NCI-H345 (cell line): ENCODE measurements at places on chromosomes 4 and X.

DNA sequence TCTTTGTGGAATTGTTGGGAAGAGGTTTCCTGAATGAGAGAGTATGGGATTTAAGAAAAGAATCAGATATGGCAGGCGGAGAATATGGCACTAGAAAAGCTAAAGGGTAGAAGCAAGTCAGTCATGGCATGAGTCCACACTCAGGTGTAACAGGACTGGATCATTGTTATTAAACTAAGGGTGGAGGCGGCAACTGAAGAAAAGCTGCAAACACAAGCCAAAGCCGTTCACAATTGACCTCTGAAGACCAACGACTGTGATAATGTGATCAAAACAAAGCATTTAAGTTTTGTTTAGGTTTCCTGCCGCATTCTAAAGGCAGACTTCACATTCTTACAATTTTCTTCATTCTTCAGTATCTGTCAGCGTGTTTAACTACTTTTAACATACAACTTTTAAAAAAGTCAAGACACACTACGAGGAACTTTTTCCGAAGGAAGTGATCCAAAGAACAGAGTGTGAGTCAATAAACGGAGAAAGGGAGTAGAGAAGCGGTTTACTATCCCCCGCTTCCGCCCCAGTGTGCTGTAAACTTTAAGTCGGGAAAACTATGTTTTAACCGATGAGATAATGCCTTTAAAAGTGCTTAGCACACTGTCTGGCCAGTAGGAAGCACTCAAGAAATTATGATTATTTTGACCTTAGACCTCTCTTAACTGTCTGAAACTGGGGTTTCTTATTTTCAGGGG, 909 bp upstream of the SLAIN2 start:
- DNase-seq, result no peak

GRCh38 chrX:110421500-110422455, 63.1 kb downstream of the RTL9 start:
- peak; percentile 19 for DNase-seq

- DNase-seq, result no peak
Observed at GRCh38 chr4:6092131-6092530, 73.9 kb upstream of the C4orf50 start.

DNA sequence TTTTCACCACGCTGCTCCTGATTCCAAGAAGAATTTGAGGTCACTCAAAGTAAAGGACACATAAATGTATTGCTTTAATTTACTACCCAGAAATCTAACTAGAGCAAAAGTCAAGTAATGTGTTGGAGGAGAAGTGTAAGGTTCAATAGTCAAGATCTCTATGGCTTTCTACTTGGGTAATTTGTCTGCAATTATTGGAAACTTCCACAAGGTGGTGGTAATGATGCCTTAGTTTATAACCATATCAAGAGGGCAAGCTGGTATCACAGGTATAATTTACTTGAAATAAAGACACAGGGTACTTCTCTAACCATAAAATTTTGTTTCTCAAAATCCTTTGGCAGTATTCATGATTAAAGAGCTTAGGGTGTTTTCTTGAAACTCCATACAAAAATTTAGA, 10.2 kb upstream of the GRIA3 start:
- no peak for DNase-seq

- no peak for DNase-seq
Observed at GRCh38 chr4:92231511-92231910, 72.3 kb upstream of the GRID2 start.

DNA sequence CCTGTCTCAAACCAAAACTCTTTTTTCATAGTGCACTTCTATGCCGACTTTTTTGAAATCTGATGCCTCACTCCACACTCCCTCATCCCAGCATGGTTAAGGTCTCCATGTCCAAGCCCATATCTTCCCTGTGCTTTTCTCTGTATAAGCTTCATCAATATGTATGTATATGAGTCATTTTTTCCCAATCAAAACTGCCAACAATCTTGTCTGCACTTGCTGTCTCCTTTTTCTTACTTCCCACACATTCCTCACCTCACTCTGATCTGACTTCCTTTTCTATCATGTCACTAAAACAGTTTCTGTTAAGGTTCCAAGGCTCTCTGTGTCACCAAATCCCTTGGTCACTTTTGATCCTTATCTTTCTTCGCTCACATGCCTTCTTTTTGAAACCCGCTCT, 88.2 kb upstream of the GPR50 start:
- no peak for DNase-seq

DNA sequence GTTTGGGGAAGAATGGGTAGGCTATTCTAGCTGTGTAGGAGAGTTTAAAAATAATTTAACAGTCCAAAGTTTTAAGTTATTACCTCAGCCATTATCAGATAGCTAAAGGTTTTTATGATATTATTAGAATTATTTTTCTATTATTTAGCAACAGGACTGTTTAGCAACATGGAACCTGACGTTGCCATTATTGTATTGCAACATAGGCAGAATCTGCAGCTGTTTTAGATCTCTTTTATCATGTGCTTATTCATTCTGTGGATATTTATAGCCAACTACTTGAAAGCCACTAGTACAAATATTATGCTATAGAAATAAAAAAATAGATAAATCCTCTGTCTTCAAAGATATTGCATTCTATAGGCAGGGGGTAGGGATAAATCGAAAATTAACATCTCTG, 382.0 kb upstream of the TRAM1L1 start:
- no peak for DNase-seq

DNA sequence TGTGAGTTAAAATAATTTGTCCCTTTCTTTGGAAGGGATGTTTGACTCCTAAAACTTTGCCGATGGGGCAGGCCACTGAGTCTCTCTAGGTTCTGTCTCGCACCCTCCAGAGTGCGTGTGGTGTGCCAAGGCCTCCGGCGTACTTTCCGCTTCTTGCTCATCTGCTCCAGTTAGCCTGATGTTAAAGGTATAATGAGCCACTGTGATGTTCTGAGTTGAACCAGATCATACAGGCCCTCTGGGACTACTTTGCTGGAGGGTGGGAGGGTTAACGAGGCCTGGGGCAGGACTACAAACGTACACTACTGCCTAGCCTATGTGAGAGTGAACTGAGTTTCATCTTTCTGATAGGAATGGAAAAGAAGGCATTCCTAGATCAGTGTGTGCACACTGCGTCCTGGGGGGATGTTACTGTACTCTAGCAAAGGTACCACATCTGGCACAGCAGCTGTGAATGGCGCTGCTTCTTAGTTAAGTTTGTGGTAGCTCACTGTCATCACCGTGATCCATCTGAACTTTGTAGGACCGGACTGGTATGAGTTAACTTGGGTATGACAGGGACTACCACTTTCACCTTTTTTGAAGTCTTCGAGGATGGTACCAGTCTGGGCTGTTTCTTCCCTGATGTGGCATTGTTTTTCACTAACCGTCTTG, 60.2 kb downstream of the RGS12 start:
- no peak for DNase-seq

GRCh38 chr4:149264093-149264733, 551.4 kb downstream of the IQCM start:
- DNase-seq, result no peak

GRCh38 chrX:38426785-38427184, 74.4 kb downstream of the OTC start:
- DNase-seq, result peak; percentile 9

- peak; percentile 35 for DNase-seq
Observed at GRCh38 chrX:47030339-47030738, 47.9 kb upstream of the RGN start.

- no peak for DNase-seq
Observed at GRCh38 chr4:68984947-68985346, 33.3 kb upstream of the UGT2A3 start.

DNA sequence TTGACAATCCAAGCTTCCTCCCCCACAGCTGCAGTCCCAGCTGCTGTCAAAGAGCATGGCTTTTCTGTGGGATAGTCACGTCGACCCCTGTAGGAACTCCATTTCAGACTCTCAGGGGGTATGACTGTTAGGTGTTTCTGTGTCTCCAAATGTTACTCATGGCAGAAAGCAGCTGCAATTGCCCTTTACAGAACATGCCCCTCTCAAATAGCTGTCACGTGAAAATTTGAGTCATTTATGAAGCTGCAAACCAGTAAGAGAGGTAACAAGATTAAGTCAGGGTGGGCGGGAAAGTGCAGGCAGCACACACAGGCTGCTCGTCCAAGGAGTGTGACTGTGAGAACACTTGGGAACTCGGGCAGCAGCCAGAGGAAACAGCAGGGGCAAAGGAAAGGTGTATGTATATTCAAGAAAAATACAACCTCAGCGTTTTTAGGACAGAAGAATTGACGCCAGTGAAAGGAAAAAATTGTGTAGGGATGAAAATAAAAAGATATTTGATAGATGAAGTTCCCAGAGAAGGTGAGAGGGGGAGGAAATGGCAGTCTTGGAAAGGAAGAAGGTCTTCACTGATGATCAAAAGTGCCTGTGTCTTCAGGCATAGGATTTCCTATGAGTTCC, 66.5 kb upstream of the TMEM184C start:
- no peak for DNase-seq

GRCh38 chrX:32421266-32421665, 790.1 kb downstream of the DMD start:
- DNase-seq, result no peak

DNA sequence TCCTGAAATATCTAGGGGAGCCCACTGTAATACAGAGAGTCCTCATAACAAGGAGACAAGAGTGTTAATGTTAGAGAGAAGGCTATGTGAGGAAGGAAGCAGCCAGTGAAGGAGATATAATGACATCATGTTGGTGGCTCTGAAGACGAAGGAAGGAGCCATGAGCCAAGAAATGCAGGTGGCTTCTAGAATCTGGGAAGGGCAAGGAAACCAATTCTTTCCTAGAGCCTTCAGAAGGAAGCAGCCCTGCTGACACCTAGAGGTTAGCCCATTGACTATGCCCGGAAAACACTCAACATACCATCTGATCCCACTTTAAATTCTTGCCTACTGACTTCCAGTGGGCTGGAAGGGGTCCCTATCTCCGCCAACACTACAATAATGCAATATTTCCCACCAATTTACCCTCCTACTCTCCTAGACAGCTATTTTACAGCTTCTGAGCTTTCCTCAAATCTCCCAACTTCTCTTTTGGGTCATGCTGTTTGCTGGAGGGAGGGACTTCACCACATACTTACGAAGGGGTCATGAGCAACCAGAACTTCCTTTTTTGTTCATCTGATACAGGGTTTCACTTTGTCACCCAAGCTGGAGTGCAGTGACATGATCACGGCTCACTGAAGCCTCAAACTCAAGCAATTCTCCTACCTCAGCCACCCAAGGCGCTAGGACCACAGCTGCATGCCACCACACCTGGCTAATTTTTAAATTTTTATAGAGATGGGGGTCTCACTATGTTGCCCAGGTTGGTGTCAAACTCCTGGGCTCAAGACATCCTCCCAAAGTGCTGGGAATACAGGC, 25.2 kb upstream of the G3BP2 start:
- no peak for DNase-seq

- DNase-seq, result peak; percentile 42
Observed at GRCh38 chr4:118270492-118270891, 82.3 kb downstream of the PRSS12 start.

DNA sequence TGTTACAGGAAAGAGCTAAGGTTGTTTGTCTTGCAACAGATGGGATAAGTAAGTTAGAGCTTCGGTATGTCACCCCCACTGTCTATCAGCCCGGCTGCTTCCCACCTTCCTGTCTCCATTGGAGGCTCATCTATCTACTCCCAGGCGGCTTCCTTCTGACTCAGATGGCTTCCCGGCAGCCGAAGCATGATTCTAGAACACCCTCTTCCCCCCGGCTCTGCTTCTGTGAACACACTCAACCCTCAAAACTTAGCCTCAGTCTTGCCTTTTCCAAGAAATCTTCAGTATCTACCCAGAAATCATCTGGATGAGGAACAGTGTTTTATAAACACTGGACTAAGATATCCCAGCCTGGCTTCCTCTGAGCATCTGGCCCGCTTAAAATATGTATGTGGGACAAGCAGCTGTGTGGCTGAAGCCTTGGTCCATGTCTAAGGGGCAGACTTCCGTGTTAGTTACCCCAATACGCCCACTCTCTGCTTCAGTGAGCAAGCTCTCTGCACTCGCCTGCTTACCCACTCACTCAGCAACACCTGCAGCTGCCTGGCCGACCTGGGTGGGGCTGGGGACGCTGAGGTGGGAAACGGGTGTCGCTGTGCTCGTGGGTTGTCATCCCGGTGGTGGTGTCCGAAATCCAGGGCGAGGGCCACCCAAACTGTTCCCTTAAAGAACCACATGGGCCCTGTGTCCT, 12.0 kb upstream of the SLC2A9 start:
- no peak for DNase-seq

DNA sequence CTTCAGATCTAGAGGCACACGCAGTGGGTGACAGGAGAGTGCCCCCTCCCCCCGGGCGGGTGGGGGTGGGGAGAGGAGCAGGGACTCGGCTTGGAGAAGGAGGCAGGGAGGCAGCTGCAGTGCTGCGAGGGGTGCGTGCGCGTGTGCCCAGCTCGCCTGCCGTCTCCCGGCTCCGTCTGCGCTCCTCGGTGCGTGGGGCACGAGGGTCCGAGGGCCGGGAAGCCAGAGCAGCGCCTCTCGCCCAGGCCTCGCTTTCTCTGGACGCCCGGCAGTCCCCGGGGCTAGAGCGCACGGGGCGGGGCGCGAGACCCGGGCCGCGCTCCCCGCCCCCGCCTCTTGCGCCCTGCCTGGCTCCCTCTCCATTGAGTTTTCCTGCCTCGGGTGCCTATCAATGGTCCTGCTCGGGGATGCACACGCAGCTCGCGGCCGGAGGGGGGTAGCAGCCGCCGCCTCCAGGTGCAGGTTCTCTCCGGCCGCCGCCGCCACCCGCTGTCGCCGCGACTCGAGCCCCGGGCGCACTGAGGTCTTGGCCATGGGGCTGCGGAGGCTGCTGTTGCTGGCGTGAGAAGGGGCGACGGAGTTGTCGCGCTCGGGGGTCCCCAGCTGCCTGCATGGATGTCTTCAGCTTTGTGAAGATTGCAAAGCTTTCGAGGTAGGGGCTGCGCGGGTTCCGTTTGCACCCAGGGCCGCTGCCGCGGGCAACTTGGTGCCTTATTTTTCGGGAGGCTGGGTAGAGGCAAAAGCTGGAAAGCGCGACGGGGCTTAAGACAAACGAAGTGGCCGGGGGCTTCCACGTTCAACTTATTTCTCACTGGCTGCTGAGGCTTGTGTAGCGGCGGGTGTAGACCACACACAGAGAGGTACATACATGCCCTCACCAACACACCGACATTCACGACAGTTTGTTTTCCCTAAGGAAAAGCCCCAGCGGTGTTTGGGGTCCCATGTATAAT, at the start of gene FRMPD4:
Gene FRMPD4 (plus strand): TSS at position 113 of the 953 bp plus-strand sequence. CDS start 499 bp downstream, at position 612.
- DNase-seq, result peak; percentile 33

GRCh38 chr4:114606245-114606644, 7.6 kb downstream of the UGT8 start:
- DNase-seq, result peak; percentile 81

- no peak for DNase-seq
Observed at GRCh38 chr4:33715841-33716395, 2528.4 kb downstream of the ARAP2 start.

DNA sequence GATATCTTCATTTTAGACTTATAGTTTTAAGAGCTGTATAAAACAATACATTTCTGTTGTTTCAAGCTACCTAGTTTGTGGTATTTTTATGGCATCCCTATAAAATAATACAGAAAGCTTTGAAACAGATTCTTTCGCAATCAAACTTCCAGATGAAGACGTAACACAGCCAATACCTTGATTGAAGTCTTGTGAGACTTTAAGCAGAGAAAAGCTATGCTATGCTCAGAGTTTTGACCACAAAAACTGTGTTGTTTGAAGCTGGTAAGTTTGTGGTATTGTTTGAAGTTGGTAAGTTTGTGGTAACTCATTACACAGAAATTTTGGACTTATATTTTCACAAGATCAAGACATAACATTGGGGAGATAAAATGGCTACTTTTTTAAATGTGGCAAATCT, 201.8 kb upstream of the UGT8 start:
- no peak for DNase-seq

GRCh38 chrX:118510111-118510510, 14.5 kb downstream of the DOCK11 start:
- no peak for DNase-seq

GRCh38 chr4:154560824-154561231, 2.0 kb upstream of the FGB start:
- no peak for DNase-seq
